ENCODE measurements at places on chromosomes 1 and 21. TPM values are rescaled to one million over a fixed set of nuclear protein-coding genes. Genes with fewer than 3 reads are reported as not detected.

TMEM51 gene
- 16.2 TPM for total RNA-seq

S100A9 gene
- total RNA-seq: 606 TPM

PLEKHN1 gene
- 25.6 TPM for total RNA-seq

C8A gene
- total RNA-seq: not detected

MAP3K6 gene
- total RNA-seq: 38.8 TPM

NEGR1 gene
- 2.0 TPM for total RNA-seq

OR2L8 gene
- total RNA-seq: 0.43 TPM

MACO1 gene
- 11.7 TPM for total RNA-seq
